ENCODE measurements at places on chromosomes 7 and 10.

DNA sequence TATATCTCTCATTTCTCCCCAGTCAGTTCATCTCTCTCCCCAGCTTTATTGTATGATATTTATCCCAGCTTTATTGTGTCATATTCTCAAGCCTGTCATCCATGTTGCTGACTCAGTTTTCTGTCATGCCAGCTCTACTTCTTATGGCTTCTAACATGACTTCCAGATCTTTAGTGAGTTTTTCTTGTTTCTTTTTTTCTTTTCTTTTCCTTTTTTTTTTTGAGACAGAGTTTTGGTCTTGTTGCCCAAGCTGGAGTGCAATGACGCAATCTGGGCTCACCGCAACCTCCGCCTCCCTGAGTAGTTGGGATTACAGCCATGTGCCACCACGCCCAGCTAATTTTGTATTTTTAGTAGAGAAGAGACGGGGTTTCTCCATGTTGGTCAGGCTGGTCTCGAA lies 28.7 kb upstream of the CALU start:
- no peak for DNase-seq

DNA sequence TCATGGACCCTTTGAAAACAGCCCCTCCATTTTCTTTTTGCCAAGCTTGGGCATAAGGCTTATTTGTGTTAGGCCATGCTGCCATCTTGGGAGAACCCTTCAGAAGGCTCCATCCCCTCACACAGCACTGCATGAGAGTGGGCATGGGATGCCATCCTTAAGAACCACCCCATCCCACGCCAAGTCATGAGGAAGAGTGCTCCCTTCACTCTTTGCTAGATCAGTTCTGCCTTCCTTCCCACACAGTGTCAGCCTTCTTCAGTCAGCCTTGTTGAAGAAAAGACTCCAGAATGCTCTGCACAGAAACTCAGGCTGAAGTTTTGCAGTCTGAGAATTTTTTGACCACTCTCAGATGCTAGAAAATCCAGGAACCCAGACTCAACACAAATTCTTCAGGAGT lies 15.5 kb upstream of the CHN2 start:
- DNase-seq: no peak

GRCh38 chr7:98149116-98149692 lies 42.5 kb downstream of the LMTK2 start:
- no peak for DNase-seq

DNA sequence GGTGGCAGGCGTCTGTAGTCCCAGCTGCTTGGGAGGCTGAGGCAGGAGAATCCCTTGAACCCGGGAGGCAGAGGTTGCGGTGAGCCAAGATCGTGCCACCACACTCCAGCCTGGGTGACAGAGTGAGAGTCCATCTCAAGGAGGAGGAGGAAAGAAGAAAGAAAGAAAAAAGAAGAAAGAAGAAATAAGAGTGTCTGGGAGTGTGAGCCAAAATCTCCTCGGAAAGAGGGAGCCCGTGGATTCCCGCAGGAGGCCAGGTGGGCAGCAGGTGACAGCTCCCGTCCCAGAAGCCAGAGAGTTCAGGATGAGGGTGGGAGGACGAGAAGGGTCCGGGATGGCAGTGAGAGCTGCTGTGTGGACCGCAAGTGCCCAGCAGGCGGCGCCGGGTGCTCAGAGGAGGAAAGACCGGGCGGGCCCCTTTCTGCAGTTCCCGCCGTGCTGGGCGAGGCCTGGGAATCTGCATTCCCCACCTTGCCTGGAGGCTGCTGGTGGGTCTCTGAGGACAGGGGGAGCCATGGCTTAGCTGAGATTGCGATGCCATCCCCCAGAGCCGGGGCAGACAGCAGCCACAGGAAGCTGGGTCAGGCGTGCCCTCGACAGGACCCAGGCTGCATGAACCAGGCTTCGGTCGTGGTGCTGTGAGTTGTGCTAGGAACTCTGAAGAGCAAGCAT lies 17.1 kb upstream of the AMZ1 start:
- DNase-seq: no peak

- DNase-seq: no peak
These were observed 286.3 kb upstream of the CDC14C start for GRCh38 chr7:48638041-48638440.

DNA sequence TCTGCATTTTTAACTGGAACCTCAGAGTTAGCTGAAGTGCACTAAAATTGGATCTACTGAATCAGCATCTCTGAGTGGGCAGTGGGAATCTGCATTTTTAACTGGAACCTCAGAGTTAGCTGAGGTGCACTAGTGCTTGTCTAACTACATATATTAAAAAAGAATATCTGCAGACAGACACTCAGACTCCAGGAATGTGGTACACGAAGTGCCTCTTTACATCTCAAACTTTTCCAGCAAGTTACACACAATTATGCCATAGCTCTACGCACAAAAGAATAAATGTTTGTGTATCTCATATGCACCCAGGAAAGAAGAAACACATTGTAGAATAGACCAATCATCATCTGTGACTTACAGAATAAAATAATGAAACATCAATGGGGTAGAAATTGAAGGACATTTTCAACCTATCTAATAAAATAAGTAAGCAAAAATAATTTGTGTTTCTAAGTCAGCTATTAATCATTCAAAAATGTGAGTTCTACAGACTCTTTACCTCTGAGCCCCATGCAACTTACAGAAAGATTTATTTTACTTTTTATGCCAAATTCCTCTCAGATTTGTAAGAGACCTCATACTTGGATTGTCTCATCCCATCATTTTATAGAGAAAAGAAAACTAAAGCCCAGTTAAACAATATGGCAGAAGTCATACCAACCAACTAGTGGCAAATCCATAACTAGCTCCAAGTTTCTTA lies 28.3 kb downstream of the PPP1R3A start:
- DNase-seq: no peak

DNA sequence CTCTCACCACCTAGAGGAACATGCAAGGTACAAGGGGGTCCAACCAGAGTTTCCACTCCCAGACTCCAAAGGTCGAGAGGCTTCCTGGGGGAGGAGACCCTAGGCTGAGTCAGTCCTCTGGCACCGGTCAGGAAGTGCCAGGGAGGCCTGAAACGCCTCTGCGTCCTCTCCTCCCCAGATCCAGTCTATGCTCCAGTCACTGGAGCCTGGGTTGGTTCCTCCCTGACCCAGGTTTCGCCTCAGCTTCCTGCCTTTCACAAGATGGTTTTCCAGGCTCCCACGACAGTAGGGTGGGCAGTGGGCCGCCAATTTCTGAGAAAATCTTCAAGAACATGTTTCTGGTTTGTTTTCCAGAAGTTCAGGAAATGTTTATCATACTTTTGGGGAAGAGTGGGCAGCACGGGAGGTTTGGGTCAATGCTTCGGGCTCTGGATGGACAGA lies 30.0 kb downstream of the DUSP5 start:
- DNase-seq: no peak

- DNase-seq: peak; percentile 95
These were observed 103.9 kb downstream of the GRID1 start for GRCh38 chr10:86262688-86263181.

DNA sequence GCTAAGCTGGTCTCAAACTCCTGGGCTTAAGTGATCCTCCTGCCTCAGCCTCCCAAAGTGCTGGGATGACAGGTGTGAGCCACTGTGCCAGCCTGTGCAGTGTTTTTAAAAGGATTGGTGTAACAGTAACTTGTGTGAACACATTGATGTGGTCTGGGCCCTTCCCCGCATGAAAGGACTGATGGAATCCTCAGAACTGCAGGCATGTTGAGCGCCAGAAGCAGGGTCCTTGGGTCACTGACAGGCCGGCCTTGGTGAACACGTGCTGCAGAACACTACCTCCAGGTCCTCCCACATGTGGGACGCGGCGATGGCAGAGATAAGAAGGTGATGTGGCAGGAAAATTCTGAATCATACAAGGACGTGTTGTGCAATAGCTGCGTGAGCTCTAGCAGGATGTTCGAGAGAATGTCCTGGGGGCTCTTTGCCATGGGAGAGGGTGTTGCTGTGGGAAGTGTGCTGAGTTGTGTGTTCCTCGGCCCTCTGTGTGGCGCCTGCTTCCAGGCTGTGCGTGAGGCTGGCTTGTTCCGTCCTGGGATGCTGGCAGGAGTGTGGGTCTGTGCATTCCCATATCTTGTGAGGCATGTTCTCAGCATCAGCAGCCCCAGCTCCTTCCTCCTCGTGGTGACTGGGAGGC lies 68.2 kb downstream of the DNAJB6 start:
- no peak for DNase-seq

DNA sequence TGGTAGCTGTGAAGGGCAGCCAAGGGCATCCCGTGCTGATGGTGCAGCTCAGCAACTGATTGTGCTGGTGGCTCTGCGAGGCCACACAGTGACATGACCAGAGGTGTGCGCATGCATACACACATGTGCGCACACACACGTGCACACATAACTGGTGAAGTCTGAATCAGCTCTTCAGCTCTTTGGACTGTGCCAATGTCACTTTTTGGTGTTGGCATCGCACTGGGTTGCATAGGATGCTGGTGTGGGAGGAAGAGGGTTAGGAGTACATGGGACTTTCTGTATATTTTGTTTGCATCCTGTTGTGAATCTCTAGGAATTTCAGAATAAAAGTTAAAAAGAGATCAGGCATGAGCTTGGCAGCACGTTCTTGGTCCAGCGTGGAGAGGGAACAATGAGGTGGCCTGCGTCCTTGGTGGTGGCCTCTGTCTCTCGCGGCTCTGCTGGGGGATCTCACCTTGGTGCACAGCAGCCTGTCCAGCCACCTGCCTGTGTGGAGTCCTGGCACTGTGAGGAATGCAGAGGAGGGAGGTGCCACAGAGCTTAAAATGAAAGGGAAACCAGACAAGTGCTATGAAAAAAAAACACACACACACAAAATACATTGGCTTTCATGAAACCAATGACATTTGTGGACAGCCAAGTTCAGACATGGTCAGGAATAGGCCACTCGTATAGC lies 124.0 kb downstream of the TRRAP start:
- no peak for DNase-seq

DNA sequence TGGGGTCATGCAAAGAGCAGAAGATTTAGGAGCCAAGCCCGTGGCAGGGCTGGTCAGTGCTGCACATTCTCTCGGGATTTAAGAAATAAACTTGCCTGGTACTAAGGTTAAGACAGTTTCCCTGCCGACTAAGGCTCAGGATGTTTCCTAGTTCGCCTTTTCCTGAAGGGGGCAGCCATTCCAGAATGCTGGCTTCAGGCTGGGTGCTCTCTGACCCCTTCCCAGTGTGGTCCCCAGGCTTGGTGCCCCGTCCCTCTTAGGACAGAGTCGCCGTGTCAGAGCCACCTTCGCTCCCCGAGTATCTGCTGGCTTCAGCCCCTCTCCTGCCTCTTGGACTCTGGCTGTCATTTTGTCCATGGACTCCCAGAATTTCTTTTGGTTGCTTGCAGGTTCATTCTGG lies 117.2 kb downstream of the ELFN1 start:
- no peak for DNase-seq

GRCh38 chr7:124893140-124893827 lies 36.3 kb downstream of the POT1 start:
- DNase-seq: no peak

DNA sequence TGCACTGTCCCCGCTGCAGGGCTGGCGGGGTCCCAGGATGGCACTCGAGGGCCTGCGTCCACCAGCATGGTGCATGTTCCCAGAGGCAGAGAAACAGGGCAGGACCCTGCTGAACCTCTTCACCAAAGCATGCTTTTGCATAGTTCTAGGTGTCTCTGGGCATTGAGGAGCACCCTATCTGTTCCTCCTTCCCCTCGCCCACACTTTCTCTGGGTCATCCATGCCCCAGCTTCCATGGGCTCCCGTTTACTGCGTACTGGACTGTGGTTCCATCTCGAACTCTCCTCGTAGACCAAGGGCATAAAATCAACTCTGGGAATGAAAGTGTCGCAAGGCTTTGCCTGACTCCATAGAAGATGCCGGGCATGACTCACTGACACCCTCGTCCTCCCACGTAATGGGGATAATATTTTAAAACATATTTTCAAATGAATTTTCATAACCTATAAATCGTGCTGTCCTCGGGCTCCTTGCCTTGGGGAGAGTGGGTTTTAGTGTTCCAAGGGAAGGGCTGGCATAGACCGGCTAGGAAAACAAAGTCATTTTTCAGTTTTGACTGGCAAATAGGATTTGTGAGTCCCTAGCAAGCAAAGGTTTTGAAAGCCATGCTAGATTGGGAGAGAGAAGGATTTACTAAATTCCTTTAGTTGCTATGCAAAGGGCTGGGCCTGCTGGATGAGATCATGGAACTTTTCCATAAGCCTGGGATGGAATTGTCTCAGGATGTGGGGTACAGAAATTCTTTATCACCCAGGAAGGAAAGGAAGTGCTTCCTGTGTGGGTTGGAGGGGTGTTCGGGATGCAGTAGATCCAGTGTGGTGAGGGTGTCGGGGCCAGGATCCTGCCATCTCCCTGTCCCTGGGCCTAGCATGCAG lies 498.7 kb upstream of the MKI67 start:
- DNase-seq: peak; percentile 42

DNA sequence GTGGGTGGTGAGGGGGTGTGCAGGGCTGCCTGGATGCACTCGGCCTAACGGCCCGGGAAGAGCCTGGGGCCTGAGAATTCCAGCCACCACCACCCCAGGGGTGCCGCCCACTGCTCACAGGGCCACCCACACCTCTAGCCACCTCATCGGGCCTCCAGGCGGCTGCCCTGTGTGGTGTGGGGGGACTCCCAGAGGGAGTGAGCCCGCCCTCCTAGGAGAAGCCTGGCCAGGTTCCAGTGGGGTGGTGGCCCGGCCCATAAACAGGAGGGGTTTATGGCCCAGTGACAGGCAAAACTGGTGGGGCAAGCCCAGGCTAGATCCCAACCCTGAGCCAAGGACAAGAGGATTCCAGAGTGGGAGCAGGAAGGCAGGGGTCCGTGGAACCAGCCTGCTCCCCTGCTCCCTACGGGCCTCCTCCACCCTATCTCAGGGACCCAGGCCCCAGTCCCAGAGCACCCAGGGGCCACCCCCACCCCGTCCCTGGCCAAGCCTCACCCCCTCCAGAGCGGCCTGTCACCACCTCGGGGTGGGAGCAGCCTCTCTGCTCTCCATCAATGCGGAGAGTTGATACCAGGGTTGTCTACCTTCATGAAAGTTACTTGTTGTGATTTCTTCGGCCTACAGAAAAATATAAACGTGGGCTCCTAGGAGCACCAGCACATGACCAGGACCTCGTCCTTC lies 20.2 kb upstream of the PDGFA start:
- DNase-seq: no peak

- DNase-seq: no peak
These were observed 216.8 kb downstream of the PTEN start for GRCh38 chr10:88080213-88080612.
